Cardiac muscle cell (in vitro differentiated cells and primary cell): ENCODE measurements at places on chromosomes 3 and 15.

DNA sequence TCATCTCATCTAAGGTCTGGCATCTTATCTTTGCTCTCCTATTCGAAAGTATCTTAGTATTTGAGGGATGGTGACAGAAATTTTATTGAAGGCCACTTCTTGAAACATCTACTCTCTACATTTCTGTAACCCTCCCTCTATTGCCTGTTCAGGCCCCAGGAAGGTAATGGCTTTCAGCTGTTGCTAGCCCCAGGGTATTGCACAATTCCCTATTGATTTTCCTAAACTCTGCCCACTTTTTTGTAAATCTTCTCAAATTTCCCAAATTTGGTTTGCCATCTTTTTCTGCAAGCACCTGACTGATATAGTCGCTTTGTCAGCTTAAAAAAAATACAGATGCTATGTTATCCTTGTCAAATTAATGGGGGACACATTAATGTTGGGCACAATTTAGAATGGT, 242.1 kb downstream of the RAP2B start:
- DNase-seq, result no peak
- H3K4me3 ChIP-seq, result no peak overlapping the region
- H3K4me1 ChIP-seq, result no peaks in the 10 kb centered on the region

- no peaks in the 10 kb centered on the region for H3K4me1 ChIP-seq
- no peak for DNase-seq
- no peak overlapping the region for H3K27ac ChIP-seq
- H3K36me3 ChIP-seq, result no peaks in the 10 kb centered on the region
These were observed 171.6 kb downstream of the CADPS start for GRCh38 chr3:62703451-62704167.

GRCh38 chr3:195900436-195901355, 7.7 kb downstream of the TNK2 start:
- H3K36me3 ChIP-seq, result no peaks in the 10 kb centered on the region
- peaks cover 22% of the 10 kb centered on the region for H3K4me1 ChIP-seq
- H3K4me3 ChIP-seq, result no peak overlapping the region
- no peak for DNase-seq
- H3K27me3 ChIP-seq, result no peaks in the 10 kb centered on the region

DNA sequence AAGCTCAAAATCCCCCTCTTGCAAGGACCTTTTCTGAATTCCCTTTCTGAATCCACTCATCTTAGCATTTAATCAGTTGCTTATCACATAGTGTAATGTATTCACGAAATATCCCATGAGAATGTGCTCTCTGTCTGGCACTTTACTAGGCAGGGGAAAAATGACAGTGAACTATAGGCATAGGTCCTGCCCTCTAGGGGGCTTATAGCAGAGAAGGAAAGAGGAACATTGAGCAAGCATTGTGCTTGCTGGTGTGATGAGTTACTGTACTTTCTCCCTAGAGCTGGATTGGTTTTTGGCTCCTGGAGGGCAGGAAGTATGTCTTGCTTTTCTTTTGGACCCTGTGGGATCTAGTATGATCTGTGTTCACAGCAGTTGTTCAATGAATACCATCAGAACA, 26.5 kb downstream of the DUOX2 start:
- H3K4me3 ChIP-seq, result no peak overlapping the region
- DNase-seq, result no peak
- no peaks in the 10 kb centered on the region for H3K36me3 ChIP-seq
- H3K27ac ChIP-seq, result no peak overlapping the region
- peaks cover 10% of the 10 kb centered on the region for H3K27me3 ChIP-seq

DNA sequence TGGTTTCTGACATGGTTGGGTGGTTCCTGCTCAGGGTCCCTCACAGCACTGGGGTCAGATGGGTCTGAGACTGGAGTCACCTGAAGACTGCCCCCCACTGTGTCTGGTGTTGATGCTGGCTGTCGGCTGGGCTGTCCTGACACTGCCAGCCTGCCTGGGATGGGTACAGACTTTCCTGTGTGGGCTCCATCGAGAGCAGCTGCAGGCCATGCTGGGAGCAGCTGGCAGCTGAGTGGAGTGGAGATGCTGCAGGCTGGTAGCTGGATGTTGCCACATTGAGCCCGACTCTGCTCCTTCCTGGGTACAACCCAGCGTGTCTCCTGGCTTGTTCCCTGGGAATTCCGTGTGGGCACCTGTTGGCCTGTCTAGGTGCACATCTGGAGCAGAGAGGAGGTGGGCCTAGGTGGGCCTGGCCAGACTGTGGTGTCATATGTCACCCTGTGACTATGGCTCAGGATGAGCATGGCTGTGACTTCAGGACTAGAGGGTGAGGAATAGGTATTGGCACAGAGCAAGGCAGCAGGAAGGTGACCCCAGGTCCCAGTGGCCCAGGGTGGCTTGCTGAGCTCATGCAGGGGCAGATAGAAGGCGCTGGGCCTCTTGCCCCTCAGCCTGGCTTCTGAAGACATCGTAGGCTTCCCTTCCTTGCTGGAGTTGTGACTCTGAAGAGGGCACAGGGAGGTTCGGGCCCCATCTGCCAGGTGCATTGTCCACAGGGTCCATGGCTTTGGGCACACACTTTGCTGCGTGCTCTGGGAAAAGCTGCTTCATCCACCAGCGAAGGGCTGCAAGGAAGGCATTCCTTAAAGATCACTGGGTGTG, 40.0 kb upstream of the PRR23E start:
- H3K27ac ChIP-seq, result no peak overlapping the region
- no peaks in the 10 kb centered on the region for H3K27me3 ChIP-seq
- DNase-seq, result no peak
- no peak overlapping the region for H3K4me3 ChIP-seq

DNA sequence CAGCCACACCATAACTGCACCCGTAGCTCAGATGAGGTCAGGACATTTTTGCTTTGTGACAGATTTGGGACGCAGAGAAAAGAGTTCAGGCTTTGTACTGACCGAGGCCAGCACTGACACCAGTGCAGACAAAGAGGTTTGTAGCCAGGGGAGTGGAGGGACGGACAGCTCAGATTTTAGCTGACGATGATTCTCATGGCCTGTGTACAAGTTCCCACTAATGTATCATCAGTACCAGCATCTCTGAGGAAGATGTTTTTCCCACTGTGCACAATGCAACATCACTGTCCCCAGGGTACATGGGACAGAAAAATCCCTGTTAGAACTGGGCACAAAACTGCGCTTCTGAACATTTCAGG, 112.7 kb downstream of the SLCO3A1 start:
- peaks cover 25% of the 10 kb centered on the region for H3K4me1 ChIP-seq
- H3K27ac ChIP-seq, result no peak overlapping the region
- DNase-seq, result no peak
- no peak overlapping the region for H3K4me3 ChIP-seq
- H3K27me3 ChIP-seq, result no peaks in the 10 kb centered on the region

DNA sequence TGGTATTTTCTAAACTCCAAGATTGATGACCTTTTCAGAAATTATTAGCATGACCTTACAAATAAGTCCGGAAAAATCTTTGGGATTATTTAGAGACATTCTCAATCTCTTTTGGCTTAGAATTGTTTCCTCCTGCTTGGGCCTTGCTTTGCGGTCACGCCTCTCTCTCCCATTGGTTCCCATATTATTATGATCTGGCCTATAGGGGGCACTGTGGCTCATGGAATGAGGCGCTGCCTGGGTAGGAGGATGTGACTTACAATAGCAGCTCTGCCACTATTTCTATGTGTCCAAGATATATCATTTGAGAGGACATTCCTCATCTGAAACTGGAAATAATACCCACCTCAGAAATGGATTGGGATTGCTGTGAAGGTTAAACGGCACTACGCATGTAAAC, 464.9 kb downstream of the MFSD1 start:
- peak; percentile 71 for DNase-seq
- H3K4me3 ChIP-seq, result no peak overlapping the region
- H3K27ac ChIP-seq, result no peak overlapping the region
- H3K27me3 ChIP-seq, result no peaks in the 10 kb centered on the region
- no peaks in the 10 kb centered on the region for H3K36me3 ChIP-seq
- no peaks in the 10 kb centered on the region for H3K4me1 ChIP-seq

DNA sequence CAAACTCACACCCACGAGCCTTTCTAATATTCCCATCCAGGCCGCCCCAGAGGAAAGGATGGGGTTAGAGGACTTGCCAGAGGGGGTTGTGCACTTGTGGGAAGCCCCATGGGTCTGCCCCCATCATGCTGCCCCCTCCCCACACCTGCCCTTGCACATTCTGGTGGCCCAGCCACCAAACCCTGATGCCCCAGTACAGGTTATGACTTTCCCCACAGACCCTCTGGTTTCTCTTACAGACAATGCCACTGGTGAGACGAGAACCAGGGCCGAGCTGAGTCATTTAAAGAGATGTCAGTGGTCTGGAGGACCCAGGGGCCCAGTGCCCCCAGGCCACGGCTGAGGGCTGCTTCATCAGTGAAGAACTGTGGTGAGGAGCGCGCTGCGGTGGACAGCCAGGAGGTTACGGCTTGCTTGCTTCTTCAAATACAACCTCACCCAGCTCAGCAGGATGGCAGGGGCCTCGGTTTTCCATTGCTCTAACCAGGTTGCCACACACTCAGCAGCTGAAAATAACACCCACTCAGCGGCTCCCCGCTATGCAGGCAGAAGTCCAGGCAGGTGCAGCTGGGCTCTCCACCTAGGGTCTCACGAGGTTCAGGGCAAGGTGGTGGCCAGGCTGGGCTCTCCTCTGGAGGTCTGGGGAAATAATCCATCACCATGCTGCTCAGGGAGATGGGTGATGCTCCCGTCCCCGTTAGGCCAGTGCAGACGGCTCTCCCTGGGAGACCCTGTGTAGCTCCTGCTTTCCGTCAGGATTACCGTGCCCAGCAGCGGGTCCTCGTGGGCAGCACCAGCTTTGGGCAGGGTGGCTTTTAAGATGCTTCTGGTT, 13.8 kb upstream of the SNRPA1 start:
- no peaks in the 10 kb centered on the region for H3K4me1 ChIP-seq
- DNase-seq, result no peak
- no peak overlapping the region for H3K27ac ChIP-seq
